ENCODE measurements at places on chromosomes 12 and 14.

- DNase-seq = no peak
These were observed 18.5 kb upstream of the PCNX1 start for GRCh38 chr14:70888681-70889175.

GRCh38 chr12:68529466-68529865 lies 81.2 kb upstream of the RAP1B start:
- no peak for DNase-seq

DNA sequence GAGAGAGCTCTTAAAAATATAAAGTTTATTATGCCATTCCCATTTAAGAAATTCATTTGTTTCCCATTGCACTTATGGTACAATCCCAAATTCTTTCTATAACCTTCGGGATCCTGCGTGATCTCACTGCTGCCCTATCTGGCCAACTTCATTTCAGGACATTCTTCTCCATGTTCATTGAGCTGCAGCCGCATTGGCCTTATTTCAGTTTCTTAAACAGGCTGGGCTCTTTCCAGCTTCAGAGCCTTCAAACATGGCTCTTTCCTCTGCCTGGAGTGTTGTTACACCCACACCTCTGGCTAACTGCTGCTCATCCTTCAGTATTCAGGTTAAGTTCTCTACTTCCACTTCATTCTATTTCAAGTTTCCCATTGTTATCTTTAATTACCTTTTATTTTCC lies 58.5 kb upstream of the LRTM2 start:
- DNase-seq = no peak

DNA sequence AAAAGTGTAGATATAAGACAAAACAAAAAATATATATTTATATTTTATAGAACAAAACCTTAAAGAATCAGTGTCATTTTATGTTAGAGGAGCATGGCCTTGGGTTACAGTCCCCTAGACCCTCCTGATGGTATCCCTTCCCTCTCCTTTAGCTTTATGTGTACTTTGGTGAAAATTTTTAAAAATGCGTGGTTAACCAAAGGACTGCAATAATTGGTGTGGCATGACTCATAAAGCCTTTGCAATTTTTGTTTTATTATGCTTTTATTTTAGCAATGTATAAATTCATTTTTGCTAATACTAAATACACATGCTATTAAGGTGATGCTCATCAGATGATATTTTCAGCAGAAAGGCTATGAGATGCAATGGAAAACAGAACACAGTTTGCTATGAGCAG lies 264.4 kb downstream of the SYT1 start:
- no peak for DNase-seq

DNA sequence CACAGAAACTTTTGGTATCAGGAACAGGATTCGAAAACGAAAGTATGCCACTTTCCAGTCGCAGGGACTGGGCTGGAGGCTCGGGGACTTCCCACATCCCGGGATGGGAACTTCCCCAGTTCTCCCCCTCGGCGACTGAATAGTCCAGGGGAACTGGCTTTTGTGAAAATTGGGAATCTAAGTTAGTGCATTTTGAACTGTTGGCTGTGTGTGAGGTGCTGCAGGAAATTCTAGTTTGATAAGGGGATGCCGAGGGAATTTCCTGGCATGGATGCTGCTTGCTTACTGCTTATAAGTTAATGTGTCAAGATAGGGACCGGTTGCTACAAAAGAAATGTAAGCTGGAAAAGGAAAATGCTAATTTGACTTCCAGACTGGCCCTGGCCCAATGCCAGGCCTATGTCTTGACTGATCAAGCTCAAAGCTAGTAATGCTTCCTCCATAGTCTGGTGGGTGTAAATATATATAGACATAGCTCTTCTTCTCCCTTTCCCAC lies 73.4 kb upstream of the EIF5 start:
- DNase-seq = no peak

DNA sequence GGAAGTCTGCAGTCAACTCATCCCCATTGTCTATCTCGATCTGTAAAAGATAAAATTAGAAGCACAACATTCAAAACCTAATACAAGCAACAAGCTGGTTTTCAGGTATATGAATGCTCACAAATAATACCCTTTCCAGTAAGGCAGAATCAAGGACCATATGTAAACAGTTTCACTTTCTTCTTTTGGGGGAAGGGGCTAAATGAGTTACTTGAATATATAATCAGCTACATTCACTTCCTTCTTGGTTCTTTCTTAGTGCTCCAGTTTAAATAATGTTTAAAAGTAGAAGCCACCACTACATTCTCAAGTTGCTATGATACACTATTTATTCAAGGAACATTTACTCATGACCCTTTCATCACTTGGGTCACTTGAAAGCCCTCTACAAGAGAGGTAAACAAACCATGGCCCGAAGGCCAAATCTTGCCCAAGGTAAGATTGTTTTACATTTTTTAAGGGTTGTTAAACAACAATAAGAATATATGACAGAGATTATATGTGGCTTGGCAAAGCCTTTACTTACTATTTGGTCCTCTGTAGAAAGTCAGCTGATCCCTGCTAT lies 10.3 kb downstream of the TWF1 start:
- DNase-seq = no peak

DNA sequence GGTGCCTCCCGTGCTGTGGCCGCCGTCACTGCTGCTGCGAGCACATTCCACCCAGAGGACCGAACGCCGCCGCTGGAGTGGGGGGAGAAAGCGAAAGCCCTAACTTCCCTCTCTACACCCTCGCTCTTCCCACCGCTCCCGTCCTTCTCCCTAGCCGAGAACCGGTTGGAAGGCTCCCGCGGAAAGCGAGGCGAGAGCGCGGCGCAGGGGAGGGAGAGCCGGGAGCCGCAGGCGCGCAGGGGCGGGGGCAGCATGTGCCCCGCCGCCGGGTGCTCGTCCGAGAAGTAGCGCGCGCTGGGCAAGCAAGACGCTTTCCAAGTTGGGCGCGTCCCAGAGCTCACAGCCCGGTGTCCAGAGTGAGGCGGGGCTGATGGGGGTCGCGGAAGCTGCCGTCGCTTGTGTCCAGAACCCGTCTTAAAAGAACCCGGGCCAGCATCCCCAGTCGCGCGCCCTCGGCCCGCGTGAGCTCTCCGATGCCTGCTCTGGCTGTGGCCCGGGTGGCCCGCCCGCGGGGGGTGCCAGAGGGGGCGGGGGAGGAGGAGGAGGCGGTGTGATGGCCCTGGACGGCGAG lies at the start of gene TRHDE:
TRHDE (plus strand) TSS at position 280 of the 571 bp plus-strand sequence; CDS start at position 554, 274 bp downstream.
- no peak for DNase-seq

DNA sequence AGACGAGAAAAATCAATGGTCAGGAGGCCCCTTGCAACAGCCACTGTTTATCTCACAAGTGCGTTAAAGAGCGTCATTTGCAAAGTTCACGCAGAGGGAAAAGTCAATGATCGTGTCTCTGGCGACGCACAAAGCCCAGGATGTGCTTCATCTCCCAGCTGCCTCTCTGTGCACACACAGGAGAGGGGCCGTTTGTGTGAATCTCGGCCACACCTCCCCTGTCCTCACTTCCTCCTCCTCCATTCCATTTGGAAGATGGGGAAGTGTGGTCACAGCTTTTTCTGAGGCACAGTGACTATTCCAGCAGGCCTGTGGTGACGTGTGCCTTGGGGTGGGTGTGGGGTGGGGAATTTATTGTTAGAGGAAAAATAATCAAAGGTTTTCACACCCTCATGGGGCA lies 90.4 kb downstream of the RBM19 start:
- no peak for DNase-seq

- DNase-seq = peak; percentile 63
These were observed 8.5 kb downstream of the KLHL33 start for GRCh38 chr14:20427231-20428009.

- DNase-seq = peak; percentile 32
These were observed 46.9 kb downstream of the COCH start for GRCh38 chr14:30921305-30921704.

- no peak for DNase-seq
These were observed 4.8 kb downstream of the TOGARAM1 start for GRCh38 chr14:44966601-44967336.

DNA sequence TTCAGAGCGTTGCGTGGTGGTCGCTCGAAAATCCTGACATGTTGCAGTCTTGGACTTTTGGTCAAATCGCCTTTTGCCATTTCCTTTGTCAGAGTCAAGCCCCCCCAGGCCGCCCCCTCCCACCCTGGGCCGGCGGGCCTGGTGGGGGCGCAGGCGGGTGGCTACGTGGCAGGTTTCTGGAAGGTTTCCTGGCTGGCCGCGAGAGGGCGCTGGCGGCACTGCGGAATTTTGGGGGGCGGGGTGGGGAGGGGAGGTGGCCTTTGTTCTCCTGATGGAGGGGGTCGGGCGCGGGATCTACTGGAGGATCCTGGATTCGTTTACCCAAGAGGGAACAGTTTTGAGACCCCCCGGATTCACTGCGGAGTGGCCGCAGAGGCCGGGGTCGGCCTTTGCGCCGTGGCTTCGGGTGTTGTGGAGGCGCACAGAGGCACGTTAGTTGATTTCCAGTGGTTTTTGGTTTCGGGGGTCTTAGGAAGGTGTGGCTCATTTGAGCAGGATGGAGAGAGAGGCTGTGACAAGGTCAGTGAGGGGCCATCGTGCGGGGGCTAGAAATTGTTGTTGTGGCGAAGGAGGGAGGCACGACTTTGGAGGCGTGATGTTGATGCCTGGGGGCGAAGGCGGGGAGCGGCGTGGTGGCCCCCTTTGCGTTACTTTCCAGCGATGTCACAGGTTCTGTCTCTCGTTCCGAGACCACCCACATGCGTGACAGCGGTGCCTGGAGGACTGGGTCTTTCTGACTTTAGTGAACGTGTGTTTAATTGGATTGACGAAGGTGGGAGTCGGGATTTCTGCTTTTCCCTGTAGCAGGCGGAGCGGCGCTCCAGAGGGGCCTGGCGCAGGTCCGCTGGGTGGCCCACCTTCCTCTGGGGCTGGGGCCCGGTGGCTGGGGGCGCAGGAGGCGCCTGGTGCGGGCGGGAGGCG lies 1.4 kb downstream of the MEG3 start:
- DNase-seq = no peak

- no peak for DNase-seq
These were observed 1116.5 kb upstream of the TMEM132C start for GRCh38 chr12:127150479-127150878.

DNA sequence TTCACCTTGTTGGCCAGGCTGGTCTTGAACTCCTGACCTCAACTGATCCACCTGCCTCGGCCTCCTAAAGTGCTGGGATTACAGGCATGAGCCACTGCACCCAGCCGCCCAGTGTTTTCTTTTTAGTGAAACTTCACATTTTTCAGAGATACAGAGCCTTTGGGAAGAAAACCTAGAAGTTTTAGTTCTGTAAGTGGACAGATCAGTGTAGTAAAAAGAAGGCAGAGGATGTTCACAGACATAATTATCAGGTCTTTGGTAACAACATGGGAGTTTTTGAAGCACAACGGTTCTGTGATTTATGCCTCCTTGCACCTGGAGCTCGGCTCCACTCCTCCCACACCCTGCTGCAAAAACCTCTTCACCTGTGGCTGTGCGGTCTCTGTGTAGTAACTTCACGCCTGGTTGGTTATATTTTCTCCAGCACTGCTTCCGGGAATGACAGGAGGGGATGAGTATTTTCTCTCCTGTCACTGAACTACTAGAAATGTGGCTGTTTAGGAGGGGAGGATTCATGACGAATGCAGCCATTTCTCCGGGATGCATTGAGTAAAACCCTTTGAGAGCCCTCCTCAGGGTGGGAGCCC lies 67.0 kb downstream of the ARF6 start:
- no peak for DNase-seq

- DNase-seq = no peak
These were observed 2.7 kb downstream of the CDK2 start for GRCh38 chr12:55969356-55969755.

- no peak for DNase-seq
These were observed 32.8 kb downstream of the MIA2 start for GRCh38 chr14:39266525-39266870.

- DNase-seq = no peak
These were observed 19.8 kb downstream of the VASH1 start for GRCh38 chr14:76780875-76781647.

DNA sequence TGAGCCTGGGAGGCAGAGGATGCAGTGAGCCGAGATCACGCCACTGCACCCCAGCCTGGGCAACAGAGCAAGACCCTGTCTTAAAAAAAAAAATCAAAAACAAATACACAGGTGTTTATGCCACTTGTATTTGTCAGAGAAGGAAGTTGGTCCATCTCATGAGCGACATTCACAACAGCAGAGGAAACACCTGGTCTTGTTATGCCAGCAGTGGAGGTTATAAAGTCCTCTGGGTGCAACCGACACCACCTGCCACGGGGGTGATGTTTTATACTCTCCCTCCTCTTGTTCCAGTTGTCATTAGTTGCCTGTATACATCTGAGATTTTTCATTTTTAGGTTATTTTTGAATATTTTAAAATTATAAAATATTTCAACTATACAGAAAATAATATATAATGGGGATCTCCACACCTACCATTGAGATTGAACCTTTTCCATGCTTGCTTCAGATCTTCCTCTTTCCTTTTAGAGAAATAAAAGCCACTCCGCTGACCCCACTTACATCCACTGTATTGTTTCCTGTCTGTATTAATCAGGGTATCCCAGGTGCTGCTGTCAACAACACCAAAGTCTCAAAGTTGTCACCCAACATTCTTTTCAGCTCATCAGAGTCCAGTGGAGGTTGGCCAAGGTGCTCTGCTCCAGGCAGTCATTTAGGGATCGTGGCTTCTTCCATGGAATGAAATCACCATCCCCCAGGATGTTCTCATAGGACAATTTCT lies 65.1 kb downstream of the RNFT2 start:
- no peak for DNase-seq

- DNase-seq = no peak
These were observed 30.6 kb downstream of the ATF7IP start for GRCh38 chr12:14396071-14396470.

DNA sequence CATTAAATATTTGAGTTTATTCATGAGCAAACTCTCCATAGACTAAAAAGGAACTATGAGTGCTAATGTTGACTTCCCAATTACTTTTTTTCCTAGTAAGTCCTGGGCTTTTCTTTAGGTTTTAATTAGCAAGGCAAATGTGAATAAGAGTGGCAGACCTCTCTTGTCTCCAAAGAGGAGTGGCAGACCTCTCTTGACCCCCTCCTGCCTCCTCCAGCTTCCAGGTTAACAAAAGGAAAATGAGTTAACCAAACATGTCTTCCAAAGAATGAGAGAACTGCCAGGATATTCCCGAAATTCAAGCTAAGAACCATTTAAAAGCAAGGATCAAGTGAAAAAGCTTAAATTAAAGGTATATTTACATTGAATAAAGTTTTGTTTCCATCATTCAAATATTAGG lies 253.2 kb downstream of the MDGA2 start:
- no peak for DNase-seq

GRCh38 chr14:39998854-39999253 lies 566.6 kb upstream of the FBXO33 start:
- DNase-seq = no peak

DNA sequence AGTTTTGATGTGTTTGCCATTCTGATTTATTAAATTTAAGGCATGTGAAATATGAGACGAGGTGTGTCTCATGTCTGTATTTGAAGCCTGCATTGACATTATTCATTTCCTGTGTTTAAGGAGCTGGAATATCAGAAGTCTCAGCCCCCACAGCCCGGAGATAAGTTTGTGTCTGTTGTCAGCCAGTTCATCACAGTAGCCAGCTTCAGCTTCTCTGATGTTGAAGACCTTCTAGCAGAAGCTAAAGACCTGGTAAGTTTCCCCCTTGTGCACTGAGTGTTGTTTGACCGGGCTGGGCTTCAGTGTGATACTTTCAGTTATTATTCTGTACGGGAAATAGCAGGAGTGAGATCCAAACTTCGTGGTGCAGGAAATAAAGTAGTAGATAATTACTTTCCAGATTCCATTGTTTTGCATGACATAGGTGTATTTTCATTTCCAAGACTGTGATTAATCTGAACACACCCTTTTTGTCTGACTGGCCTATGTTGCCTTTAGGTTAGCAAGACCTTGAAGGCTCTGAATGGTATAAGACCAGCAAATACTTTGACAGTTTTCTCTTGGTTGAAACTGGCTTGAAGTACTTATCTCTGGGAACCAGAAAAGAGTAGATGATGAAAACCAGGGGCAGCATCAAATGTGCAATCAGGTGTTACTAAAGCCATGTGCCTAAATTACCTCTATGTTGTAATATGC lies 101.5 kb downstream of the GPR135 start:
- DNase-seq = no peak

All from HL-60 (cell line).